Activated naive CD8-positive, alpha-beta T cell treated with anti-CD3 and anti-CD28 coated beads, Interleukin-2, amount 10 ng/mL, durations not matched to agents 7 days and 5 days (primary cell): ENCODE measurements at places on chromosomes 2 and 18. TPM values are rescaled to one million over a fixed set of nuclear protein-coding genes. Genes with fewer than 3 reads are reported as not detected.

Gene WIPF1
- 480 TPM for total RNA-seq

Gene TMEM198
- total RNA-seq: 1.1 TPM

Gene SEC11C
- 38.4 TPM for total RNA-seq

Gene ADRA2B
- total RNA-seq: 0.17 TPM

Gene UGT1A4
- not detected for total RNA-seq

GRCh38 chr2:54757500-54757899, 34.0 kb downstream of the EML6 start:
- DNase-seq: no peak
